ENCODE measurements at places on chromosomes 12 and 14. TPM values are rescaled to one million over a fixed set of nuclear protein-coding genes. Genes with fewer than 3 reads are reported as not detected.

Gene CEP170B
- 32.3 TPM for total RNA-seq

Gene PTPRB
- 1.1 TPM for total RNA-seq

Gene HOXC13
- not detected for total RNA-seq

Gene CLEC1B
- not detected for total RNA-seq

Gene GLT1D1
- total RNA-seq, result 3.6 TPM

Gene ASB2
- 0.77 TPM for total RNA-seq

Gene TMEM132C
- total RNA-seq, result 0.59 TPM

Gene FAM186B
- 0.21 TPM for total RNA-seq

Gene ARMH4
- 24.8 TPM for total RNA-seq

DNA sequence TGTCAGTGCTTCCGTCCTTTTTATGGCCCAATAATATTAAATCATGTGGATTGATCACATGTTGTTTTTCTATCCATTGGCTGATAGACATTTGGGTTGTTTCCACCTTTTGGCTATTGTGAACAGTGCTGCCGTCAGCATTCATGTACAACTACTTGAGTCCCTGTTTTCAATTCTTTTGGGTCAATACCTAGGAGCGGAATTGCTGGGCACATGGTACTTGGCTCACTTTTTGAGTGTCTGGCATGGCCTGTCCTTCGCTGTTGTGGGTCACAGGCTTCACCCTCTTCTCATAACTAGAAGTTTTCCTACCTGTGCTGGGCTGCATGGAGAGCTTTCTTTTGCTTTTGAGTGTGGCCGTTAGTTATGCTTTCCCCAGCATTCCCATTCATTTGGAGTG lies 72.7 kb downstream of the DNAH10 start:
- H3K4me1 ChIP-seq, result no peaks in the 10 kb centered on the region
- H3K4me3 ChIP-seq, result no peak overlapping the region
- no peaks in the 10 kb centered on the region for H3K36me3 ChIP-seq
- H3K27ac ChIP-seq, result no peak overlapping the region
- DNase-seq, result no peak
- no peaks in the 10 kb centered on the region for H3K27me3 ChIP-seq

GRCh38 chr14:77474479-77475177 lies 16.7 kb downstream of the AHSA1 start:
- H3K36me3 ChIP-seq, result no peaks in the 10 kb centered on the region
- H3K4me1 ChIP-seq, result no peaks in the 10 kb centered on the region
- no peaks in the 10 kb centered on the region for H3K27me3 ChIP-seq
- no peak overlapping the region for H3K4me3 ChIP-seq
- no peak for DNase-seq

GRCh38 chr14:22221508-22221907 lies 367.5 kb downstream of the DAD1 start:
- DNase-seq, result no peak
- no peaks in the 10 kb centered on the region for H3K4me1 ChIP-seq
- no peak overlapping the region for H3K27ac ChIP-seq
- H3K4me3 ChIP-seq, result no peak overlapping the region

- H3K4me3 ChIP-seq, result no peak overlapping the region
- H3K36me3 ChIP-seq, result no peaks in the 10 kb centered on the region
- no peaks in the 10 kb centered on the region for H3K4me1 ChIP-seq
- no peaks in the 10 kb centered on the region for H3K27me3 ChIP-seq
- DNase-seq, result no peak
- H3K27ac ChIP-seq, result no peak overlapping the region
These were observed 23.7 kb upstream of the CERS5 start for GRCh38 chr12:50190859-50191258.

DNA sequence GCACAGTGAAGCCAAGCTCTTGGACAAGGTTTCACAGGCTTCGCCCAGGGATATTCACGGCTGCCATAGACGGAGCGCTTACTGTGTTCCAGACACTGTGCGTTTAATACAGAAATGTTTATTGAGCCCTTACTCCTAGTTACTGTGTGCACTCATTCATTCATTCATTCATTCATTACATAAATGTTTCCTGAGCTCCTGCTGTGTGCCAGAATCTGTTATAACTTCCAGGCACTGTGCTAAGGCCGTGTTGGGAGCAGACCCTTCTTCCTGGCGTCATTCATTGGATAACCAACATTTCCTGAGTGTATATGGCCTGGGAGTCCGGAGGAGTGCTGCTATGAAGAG lies 760 bp upstream of the MED13L start:
- H3K4me3 ChIP-seq, result peak overlapping the region; percentile 70
- no peak for DNase-seq
- 0 out of 2 replicates have a peak overlapping the region, but pooled peaks have one; percentile 69 for H3K27ac ChIP-seq
- peaks cover 2% of the 10 kb centered on the region for H3K4me1 ChIP-seq

DNA sequence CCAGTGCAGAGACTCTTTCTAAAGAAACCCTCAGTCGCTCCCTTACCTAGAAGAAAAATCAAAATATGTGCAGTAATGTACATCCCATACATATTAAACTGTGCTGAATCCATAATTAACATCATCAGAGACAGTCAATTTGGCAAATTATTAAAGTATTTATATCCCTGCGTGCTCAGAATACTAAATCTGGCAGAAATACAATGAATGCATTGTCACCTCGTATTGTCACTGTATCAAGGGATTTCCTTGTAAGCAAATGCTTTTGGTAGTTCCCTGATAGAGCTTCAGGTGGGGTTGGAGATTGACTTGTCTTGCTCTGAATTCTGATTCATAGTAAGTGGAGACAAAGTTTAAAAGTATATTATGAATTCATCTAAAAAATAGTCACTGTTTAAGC lies 319.1 kb downstream of the PPFIA2 start:
- H3K4me3 ChIP-seq, result no peak overlapping the region
- no peaks in the 10 kb centered on the region for H3K36me3 ChIP-seq
- no peak overlapping the region for H3K27ac ChIP-seq
- no peaks in the 10 kb centered on the region for H3K27me3 ChIP-seq
- H3K4me1 ChIP-seq, result no peaks in the 10 kb centered on the region
- DNase-seq, result no peak

GRCh38 chr12:5524116-5524768 lies 92.3 kb downstream of the NTF3 start:
- no peaks in the 10 kb centered on the region for H3K36me3 ChIP-seq
- H3K4me3 ChIP-seq, result no peak overlapping the region
- no peaks in the 10 kb centered on the region for H3K27me3 ChIP-seq
- no peak overlapping the region for H3K27ac ChIP-seq

DNA sequence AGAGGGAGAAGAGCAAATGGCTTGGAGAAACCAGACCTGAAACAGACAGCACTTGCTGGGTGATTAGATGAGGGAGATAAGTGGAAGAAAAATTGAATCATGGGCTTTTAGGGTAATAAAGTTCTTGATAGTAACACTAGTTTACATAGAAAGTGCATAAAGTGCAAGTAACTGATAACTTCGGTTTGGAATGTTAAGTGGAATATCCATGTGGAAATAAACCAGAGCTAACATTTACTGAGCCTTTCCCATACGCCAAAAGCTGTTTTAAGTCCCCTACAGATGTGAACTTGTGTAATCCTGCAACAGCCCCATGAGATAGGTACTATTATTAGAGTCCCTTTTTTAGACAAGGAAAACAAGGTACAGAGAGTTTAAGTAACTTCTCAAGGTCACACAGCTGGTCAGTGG lies 77.1 kb upstream of the NUDT4 start:
- H3K36me3 ChIP-seq, result no peaks in the 10 kb centered on the region
- no peak for DNase-seq
- H3K4me1 ChIP-seq, result no peaks in the 10 kb centered on the region
- no peaks in the 10 kb centered on the region for H3K27me3 ChIP-seq
- H3K4me3 ChIP-seq, result no peak overlapping the region

DNA sequence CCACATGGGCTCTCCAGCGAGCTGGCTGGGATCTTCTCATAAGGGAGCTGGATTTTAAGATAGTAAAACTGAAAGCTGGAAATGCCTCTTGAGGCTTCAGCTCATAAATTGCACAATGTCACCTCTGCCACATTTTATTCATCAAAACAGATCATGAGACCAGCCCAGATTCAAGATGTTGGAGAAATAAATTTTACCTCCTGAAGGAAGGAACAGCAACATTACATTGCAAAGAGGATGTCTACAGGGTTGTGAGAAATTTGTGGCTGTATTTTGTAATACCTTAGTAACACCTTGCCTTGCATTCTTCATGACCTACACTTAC lies 43.1 kb upstream of the KRR1 start:
- no peaks in the 10 kb centered on the region for H3K36me3 ChIP-seq
- H3K27me3 ChIP-seq, result peaks cover 1% of the 10 kb centered on the region
- H3K4me3 ChIP-seq, result no peak overlapping the region
- H3K27ac ChIP-seq, result no peak overlapping the region

GRCh38 chr12:52392465-52393007 lies 7.1 kb upstream of the KRT84 start:
- DNase-seq, result no peak
- no peak overlapping the region for H3K4me3 ChIP-seq
- no peaks in the 10 kb centered on the region for H3K36me3 ChIP-seq
- peaks cover 7% of the 10 kb centered on the region for H3K4me1 ChIP-seq
- H3K27ac ChIP-seq, result no peak overlapping the region
- H3K27me3 ChIP-seq, result no peaks in the 10 kb centered on the region

DNA sequence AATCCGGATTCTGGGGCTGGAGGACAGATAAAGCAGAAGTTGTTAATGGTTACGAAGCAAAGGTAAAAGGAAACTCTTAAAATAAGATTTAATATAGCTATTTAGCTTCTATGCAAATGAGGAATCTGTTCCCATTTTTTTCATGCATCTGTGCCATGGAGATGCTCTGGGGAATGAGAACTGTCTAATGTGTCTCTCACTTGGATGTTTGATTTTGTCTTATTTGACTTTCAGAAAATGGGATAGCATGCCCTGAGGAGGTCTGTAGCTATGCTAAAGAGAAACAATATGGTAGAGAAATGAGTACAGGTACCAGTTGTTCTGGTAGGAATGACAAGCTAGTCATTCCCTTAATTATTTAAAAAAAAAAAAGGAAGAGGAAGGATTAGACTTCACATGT lies 24.3 kb downstream of the C12orf76 start:
- H3K36me3 ChIP-seq, result no peaks in the 10 kb centered on the region
- no peak overlapping the region for H3K4me3 ChIP-seq
- H3K4me1 ChIP-seq, result peaks cover 7% of the 10 kb centered on the region
- DNase-seq, result no peak
- no peak overlapping the region for H3K27ac ChIP-seq

GRCh38 chr12:12562016-12562483 lies 613 bp downstream of the DUSP16 start:
- no peak for DNase-seq
- peak overlapping the region; percentile 79 for H3K4me3 ChIP-seq
- H3K27me3 ChIP-seq, result no peaks in the 10 kb centered on the region
- H3K27ac ChIP-seq, result peak overlapping the region; percentile 80
- peaks cover 6% of the 10 kb centered on the region for H3K4me1 ChIP-seq
- no peaks in the 10 kb centered on the region for H3K36me3 ChIP-seq

- no peak for DNase-seq
- H3K27ac ChIP-seq, result no peak overlapping the region
These were observed 38.0 kb downstream of the IQSEC3 start for GRCh38 chr12:104551-105081.

- no peak overlapping the region for H3K4me3 ChIP-seq
- DNase-seq, result no peak
- H3K36me3 ChIP-seq, result no peaks in the 10 kb centered on the region
These were observed 49.8 kb downstream of the B4GALNT3 start for GRCh38 chr12:509500-509899.

- no peak overlapping the region for H3K4me3 ChIP-seq
- no peaks in the 10 kb centered on the region for H3K27me3 ChIP-seq
- DNase-seq, result no peak
These were observed 1252.9 kb upstream of the TMEM132C start for GRCh38 chr12:127014079-127014478.

GRCh38 chr12:1552171-1552570 lies 42.2 kb downstream of the FBXL14 start:
- DNase-seq, result no peak
- H3K27me3 ChIP-seq, result no peaks in the 10 kb centered on the region
- H3K27ac ChIP-seq, result no peak overlapping the region
- H3K36me3 ChIP-seq, result no peaks in the 10 kb centered on the region
- peaks cover 3% of the 10 kb centered on the region for H3K4me1 ChIP-seq
- H3K4me3 ChIP-seq, result no peak overlapping the region

GRCh38 chr12:71439362-71439612 lies 311 bp upstream of the LGR5 start:
- peaks cover 2% of the 10 kb centered on the region for H3K4me1 ChIP-seq
- no peak overlapping the region for H3K27ac ChIP-seq
- H3K36me3 ChIP-seq, result no peaks in the 10 kb centered on the region

GRCh38 chr14:66008631-66009030 lies 477.5 kb upstream of the CCDC196 start:
- H3K4me1 ChIP-seq, result no peaks in the 10 kb centered on the region
- DNase-seq, result no peak
- H3K4me3 ChIP-seq, result no peak overlapping the region
- no peaks in the 10 kb centered on the region for H3K27me3 ChIP-seq
- no peaks in the 10 kb centered on the region for H3K36me3 ChIP-seq

- no peaks in the 10 kb centered on the region for H3K27me3 ChIP-seq
- no peak overlapping the region for H3K27ac ChIP-seq
- DNase-seq, result no peak
- peaks cover 2% of the 10 kb centered on the region for H3K4me1 ChIP-seq
These were observed 48.7 kb downstream of the NEUROD4 start for GRCh38 chr12:55068416-55069010.

DNA sequence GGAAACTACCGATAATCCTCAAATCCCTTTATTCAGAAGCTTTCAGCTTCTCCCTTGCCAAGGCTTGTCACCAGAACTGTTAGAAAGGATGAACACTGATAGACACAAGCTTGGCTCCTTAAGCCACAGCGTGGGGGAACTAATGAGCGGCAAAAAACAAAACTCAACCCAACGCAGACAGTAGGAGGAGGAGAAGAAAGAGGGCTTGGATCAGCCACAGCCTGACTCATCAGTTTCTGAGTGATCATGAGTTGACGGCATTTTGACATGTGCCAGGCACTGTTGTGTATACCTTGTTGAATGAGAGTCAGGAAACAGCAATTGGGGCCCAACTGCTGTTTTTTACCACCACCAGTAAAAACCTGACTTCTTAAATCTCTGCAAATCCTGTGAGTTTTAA lies 23.7 kb downstream of the PLXNC1 start:
- H3K36me3 ChIP-seq, result no peaks in the 10 kb centered on the region
- H3K27ac ChIP-seq, result no peak overlapping the region
- peaks cover 93% of the 10 kb centered on the region for H3K27me3 ChIP-seq
- DNase-seq, result no peak

DNA sequence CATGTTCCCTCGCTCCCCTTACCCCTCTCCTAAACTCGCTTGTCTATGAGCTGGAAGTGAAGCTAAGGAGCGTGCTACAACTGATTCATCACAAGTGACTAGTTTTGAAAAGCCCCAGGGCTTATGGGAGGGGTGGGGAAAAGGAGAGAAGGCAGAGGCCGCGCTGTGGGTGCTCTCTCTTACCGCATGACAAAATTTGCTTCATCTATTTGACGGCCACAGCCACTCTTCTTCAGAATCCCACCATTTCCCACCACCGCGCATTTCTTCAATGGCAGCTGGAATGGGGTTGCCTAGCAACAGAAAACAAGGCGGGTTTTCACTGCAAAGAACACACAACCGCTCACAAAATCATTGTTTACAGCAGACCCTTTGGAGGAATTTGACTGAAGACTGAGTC lies 79.4 kb downstream of the ST8SIA1 start:
- no peak overlapping the region for H3K27ac ChIP-seq
- H3K4me1 ChIP-seq, result peaks cover 4% of the 10 kb centered on the region
- H3K36me3 ChIP-seq, result no peaks in the 10 kb centered on the region
- DNase-seq, result no peak
- no peak overlapping the region for H3K4me3 ChIP-seq

Data from H1 (cell line).